ENCODE measurements at places on chromosomes 11 and 22. TPM values are rescaled to one million over a fixed set of nuclear protein-coding genes. Genes with fewer than 3 reads are reported as not detected.

GRCh38 chr11:107651672-107652071 is 60.2 kb downstream of the SLN start:
- DNase-seq = no peak

- no peak for DNase-seq
Observed at GRCh38 chr22:36850682-36851081, 10.1 kb upstream of the NCF4 start.

The BTG4 gene
- total RNA-seq = not detected

DNA sequence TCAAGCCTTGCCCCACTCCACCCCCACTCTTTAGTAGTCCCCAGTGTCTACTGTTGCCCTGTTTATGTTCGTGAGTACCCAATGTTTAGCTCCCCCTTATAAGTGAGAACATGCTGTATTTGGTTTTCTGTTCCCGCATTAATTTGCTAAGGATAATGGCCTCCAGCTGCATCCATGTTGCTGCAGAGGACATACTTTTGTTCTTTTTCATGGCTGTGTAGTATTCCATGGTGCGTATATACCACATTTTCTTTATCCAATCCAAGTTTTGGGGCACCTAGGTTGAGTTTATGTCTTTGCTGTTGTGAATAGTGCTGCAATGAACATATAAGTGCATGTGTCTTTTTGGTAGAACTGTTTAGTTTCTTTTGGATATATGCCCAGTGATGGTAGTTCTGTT is 16.2 kb upstream of the FXYD6 start:
- no peak for DNase-seq

- no peak for DNase-seq
Observed at GRCh38 chr22:45896153-45896951, 80.6 kb downstream of the WNT7B start.

The SLCO2B1 gene
- total RNA-seq = not detected

GRCh38 chr11:28677721-28678120 is 569.5 kb downstream of the METTL15 start:
- DNase-seq = no peak

Measured in CD8-positive, alpha-beta T cell (primary cell).